T-helper 9 cell (primary cell): ENCODE measurements at places on chromosomes 13 and 19.
A peak's percentile ranks its signal among the peaks of the same experiment; 100 is the strongest.

DNA sequence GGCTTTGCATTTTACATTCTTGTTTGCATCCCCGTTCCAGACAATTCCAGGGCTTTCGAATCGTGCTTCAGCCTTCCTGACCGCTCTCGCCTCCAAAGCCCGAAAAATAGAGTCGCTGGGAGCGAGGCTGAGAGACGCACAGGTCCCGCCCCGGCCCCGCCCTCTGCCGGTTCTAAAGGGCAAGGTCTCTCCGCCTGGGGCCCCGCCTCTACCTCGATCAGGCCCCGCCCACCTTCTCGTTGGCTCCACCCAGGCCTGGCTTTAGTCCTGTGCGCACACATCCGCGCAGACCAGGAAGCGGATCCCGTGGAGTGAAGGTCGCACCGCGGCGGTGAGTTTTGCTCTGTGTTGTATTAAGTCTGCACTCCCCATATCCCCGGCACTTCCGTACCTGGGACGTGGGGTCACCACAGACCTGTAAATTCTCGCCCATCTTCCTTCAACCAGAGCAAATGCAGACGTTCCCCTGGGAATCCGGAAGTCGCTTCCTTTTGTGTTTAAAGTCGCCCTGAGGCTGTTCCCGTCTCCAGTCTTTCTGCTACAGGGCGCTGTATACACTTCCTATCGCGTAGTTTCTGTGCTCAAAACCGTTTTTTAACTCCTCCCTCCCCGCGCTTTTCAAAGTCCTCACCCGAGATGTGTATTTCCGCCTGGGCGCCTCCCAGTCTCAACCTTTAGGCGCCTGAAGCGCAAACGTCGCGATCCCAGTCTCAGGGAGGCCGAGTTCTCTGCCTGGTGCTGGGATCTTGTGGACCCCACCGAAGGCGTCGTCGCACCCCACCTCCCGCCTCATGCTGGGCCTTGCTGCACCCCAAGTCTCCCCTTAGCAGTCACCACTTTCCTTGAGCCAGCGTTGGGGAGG lies at the start of gene ZNF701:
Gene ZNF701 (plus strand): TSS at position 288 of the 862 bp plus-strand sequence. CDS start 3,861 bp downstream, outside the sequence.
- DNase-seq: peak; percentile 96

GRCh38 chr19:2720777-2721569 lies at the start of gene DIRAS1:
TSS of gene DIRAS1 (minus strand) at chr19:2721372. CDS start at chr19:2717806, 3,566 bp downstream.
- no peak for DNase-seq

DNA sequence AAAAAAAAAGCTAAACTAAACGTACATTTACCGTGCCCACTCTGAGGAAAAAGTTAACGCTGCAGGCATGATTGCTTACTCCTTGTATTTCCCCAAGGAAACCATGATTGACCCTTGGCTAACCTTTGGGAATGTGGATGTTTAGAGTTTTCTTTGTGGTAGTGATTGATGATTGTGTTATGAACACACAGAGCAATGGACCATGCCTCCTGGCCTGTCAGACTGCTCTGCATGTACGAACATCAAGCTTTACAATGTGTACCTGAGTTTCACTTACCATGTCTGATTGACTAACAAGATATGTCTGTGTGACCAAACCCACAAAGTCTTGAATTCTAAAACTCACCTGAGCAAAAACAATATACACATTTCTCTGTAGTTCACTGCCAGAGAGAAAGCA lies 35.1 kb downstream of the MYCBP2 start:
- no peak for DNase-seq

- DNase-seq: no peak
Observed at GRCh38 chr19:42850981-42851717, 28.4 kb downstream of the PSG1 start.

GRCh38 chr19:8592231-8593009 lies 15.2 kb upstream of the MYO1F start:
- DNase-seq: peak; percentile 97

DNA sequence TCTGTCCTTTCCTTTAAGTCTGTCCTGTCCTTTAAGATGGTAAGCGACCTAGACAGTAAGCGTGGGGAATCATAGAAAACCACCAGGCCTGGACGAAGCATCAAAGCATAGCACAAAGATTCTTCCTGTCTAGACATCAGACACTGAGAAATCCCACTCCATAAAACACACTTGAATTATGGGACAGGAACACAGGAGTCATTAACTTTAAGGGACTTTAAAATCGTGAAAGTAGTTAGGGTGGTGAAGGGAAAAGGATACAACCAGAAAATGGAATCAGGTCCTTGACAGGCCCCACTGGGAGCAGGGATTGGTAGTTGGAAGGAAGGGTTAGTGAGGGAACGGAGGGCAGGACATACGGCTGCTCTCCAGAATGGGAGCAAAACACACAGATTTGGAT lies 31.6 kb upstream of the C1QTNF9 start:
- no peak for DNase-seq

- no peak for DNase-seq
Observed at GRCh38 chr19:48629599-48630295, 7.4 kb downstream of the DBP start.

- DNase-seq: no peak
Observed at GRCh38 chr13:48006396-48006795, 5.3 kb upstream of the SUCLA2 start.

GRCh38 chr13:31001647-31002046 lies 69.2 kb downstream of the TEX26 start:
- DNase-seq: no peak

- DNase-seq: no peak
Observed at GRCh38 chr13:109998684-109999533, 212.5 kb upstream of the IRS2 start.

DNA sequence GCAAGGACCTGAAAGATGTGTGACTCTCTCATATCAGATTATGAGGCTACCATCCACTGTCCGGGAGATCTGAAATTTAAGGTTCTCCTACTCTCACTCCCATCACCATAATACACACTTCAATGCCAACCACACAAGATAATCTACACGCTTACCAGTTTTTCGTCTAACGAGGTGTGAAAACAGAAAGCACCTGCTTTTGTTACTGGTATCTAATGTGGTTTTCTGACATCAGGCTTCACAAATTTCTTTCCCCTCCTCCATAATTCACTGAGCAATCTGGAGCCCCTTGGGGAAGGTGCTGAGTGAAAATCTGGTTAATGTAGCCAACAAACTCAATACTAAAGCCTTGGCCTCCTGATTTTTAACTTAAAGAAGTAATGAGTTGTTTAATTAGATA lies 10.1 kb upstream of the LRCH1 start:
- DNase-seq: no peak

DNA sequence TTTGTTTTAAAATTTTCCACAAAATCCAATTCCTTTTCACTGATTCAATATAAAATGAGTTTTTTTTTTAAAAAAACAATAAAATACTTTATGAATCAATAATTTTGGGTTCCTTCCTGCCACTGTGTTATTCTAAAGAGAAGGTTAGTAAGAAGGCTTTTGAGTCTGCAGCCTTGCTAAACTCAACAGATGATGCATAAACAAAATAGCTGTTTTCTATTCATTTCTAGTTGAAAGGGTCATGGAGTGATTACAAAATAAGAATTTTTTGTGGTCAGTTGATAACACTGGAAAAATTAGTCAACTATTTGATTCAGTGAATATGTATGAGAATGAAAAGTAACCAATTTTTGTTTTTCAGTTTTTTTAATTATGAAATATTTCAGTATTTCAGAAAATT lies 169.9 kb downstream of the VWA8 start:
- DNase-seq: no peak

DNA sequence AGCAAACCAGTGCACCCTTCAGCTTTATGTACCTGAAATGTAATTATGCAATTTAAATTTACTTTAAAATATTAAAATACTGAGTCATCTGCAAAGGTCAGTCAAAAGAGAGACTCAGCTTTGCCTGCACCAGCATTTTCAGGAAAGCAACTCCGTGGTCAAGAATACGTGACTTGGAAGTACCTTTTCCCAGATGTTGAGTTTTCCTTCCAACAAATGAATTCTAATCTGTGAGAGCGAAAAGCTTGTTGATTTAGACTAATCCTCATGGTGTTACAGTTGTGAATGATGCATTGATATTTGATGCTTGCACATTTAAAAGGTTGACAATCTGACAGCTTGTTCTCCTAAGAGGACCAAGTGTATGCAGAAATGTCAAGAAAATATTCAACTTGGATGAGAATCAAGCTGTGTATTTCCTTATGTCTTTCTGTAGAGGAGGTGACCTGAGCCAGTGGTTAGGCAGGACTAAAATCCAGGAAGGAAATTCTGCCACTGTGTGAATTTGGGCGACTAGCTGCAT lies 270.4 kb downstream of the ABCC4 start:
- DNase-seq: no peak

DNA sequence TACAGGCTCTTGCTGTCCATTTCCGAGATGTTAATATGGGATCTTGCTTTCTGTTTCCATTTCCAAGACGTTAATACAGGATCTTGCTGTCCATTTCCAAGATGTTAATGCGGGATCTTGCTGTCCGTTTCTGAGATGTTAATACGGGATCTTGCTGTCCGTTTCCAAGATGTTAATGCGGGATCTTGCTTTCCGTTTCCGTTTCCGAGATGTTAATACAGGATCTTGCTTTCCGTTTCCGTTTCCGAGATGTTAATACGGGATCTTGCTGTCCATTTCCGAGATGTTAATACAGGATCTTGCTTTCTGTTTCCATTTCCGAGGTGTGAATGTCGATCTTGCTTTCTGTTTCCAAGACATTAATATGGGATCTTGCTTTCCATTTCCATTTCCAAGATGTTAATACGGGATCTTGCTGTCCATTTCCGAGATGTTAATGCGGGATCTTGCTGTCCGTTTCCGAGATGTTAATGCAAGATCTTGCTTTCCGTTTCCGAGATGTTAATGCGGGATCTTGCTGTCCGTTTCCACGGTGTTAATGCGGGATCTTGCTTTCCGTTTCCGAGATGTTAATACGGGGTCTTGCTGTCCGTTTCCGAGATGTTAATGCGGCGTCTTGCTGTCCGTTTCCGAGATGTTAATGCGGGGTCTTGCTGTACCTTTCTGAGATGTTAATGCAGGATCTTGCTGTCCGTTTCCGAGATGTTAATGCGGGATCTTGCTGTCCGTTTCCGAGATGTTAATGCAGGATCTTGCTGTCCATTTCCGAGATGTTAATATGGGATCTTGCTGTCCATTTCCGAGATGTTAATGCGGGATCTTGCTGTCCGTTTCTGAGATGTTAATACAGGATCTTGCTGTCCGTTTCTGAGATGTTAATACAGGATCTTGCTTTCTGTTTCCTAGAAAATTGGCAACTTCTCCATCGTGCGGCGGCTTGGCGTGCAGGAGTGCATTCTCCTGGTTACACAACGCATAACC lies 38.3 kb downstream of the PEX11G start:
- no peak for DNase-seq

- no peak for DNase-seq
Observed at GRCh38 chr13:97422118-97423054, 11.6 kb upstream of the RAP2A start.

GRCh38 chr13:33349288-33349985 lies 63.9 kb upstream of the STARD13 start:
- no peak for DNase-seq

GRCh38 chr13:27035892-27036235 lies 135.7 kb downstream of the USP12 start:
- no peak for DNase-seq
